ENCODE measurements at places on chromosomes 2 and 18.

- DNase-seq: no peak
These were observed 88.0 kb downstream of the COMMD1 start for GRCh38 chr2:61993422-61994024.

- no peak for DNase-seq
These were observed 4.6 kb upstream of the D2HGDH start for GRCh38 chr2:241729868-241730267.

- DNase-seq: no peak
These were observed 7.7 kb downstream of the VRK2 start for GRCh38 chr2:58054264-58054663.

DNA sequence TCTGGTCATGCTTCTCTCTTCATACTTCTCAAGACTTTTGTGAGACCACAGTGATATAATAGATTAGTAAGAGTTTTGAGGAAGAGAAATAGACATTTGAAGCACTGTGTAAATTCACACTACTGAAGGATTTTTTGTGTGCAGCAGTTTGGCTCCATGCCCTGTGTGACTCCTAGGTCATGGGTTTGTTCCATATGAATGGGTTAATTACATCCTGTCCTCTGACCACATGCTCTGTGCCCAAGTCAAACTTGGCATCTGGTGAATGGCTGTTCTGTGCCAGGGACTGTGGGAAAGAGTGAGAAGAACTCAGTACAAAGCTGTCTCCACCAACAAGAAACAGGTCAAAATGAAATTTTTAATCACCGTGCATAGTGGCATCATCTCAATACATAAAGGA lies 304.0 kb downstream of the LNPK start:
- DNase-seq: no peak

DNA sequence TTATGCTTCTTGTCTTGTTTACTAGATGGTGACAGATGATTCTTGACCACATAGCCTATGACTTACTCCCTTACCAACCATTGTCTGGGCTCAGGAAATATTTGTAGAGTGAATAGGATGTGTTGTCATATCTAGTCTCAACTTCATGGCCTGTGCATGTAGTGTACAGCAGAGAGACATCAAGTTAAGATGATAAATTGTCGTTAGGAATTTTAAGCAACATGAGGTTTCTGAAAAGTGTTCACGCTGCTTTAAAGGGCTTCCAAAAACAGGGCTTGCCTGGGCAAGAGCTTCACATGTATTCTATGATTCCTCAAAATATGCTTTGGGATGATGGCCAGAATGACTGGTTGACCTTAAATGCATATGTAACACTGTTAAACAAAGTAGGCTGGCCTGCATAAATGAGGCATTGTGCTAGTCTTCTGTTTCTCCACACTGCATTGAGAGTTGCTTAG lies 424.0 kb downstream of the RND3 start:
- DNase-seq: no peak

DNA sequence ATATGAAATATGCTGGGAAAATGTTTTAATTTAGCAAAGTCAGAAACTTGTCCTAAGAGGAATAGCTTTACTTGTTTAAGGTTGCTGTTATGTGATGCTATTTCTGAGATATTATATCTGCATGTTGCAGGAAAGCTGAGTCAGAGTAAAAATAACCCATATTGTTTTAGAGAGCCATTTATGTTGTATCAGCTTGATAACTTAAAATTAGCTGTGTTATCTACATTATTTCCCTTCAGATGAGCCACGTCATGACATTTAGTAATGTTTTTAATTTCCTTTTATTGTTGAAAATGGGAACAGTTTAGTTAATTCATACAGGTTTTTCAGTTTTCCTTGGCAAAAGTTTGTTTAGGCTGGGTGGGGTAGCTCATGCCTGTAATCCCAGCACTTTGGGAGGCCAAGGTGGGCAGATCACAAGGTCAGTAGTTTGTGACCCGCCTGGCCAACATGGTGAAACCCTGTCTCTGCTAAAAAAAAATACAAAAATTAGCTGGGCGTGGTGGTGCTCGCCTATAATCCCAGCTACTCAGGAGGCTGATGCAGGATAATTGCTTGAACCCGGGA lies 55.8 kb downstream of the TTC27 start:
- DNase-seq: no peak

DNA sequence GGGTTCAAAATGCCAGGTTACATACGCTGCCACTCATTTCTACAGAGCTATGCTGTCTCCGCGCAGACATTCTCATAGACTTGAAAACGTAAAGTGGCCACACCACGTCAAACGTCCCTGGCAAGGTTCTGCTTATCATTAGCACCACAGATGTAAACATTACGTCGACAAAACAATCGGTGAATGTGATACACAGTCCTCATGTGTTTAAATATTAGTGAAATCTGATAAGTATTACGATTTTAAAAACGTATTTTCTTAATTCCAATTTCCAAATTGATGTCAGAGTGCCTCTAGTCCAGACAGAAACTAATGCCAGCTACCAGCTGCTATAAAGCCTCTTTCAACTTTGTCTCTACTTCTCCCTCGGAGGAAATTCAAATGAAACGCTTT lies 1.2 kb downstream of the STK17B start:
- DNase-seq: peak; percentile 38

GRCh38 chr18:3002732-3003131 lies 10.2 kb downstream of the LPIN2 start:
- no peak for DNase-seq

DNA sequence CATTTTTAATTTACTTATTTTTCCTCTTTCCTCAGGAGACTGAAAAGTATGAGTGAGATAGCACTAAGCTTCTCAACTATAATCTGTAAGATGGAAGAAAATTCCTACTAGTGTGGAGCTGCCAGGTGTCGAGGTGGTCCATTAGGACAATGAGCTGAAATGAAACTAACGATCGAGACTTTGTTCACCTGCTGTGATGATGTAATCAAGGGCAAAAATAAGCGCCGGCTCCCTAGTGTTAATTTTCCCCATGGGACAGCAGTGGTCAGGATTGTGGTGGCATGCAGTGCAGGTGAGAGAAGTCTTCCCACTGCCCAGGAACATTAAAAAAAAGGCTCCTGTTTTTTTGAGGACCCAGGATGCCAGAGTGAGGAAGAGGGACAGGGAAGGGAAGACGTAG lies 859.1 kb upstream of the GCFC2 start:
- no peak for DNase-seq
